ENCODE measurements at places on chromosomes 6 and 20.

DNA sequence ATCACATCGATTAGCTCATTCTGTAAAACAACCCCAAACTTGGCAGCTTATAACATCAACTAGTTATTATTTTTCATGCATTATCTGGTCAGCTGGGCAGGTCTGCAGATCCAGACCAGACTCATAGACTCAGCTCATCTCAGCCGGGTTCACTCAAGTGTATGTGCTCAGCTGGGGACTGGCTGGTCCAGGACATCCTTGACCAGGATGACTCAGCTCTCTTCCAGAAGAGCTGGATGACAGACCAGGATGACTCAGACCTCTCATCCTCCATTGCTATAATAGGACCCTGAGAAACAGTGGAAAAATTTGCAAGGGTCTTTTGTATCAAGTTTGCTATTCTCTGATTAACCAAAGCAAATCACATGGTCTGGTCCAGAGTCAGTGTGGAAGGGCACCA is 312.5 kb upstream of the PLCB4 start:
- no peak for DNase-seq

GRCh38 chr6:136887953-136888352 is 34.1 kb upstream of the SLC35D3 start:
- no peak for DNase-seq

DNA sequence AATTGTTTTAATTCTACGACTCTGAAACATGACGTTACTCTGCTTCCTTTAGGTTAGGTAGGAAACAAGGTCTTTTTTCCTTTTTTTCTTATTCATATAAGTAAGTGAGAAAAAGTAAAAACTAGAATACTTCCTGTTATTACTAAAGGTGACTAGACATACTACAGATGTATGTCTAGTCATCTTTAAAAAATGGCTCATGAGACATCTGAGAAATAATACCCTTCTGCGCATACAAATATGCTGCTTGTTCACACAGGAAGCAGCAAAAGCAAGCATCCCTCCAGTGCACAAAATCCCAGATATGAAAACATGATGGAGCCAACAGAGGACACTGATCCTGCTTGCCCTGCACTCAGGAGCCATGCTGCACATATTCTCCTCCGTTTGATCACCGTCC is 699.1 kb downstream of the EPM2A start:
- no peak for DNase-seq

DNA sequence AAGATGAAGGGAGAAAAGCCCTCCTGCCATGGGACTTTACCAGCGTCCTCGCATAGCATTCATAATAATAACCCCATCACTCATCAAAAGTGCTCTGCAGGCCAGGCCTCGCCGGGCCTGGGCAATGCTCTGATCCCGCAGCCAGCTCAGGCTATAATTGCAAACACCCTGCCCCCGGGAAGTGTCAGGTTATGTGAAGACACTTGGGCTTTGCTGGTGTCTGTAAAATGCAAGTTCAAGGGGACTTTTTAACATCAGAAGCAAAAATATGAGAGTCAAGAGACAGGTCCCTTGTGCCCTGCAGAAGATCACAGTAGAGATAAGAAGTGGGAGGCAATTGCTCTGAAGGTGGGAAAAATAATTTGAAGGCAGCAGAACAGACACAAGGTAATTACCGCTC is 381.0 kb downstream of the MAFB start:
- no peak for DNase-seq

- no peak for DNase-seq
Measured at GRCh38 chr6:147033267-147033666, 170.9 kb upstream of the STXBP5 start.

DNA sequence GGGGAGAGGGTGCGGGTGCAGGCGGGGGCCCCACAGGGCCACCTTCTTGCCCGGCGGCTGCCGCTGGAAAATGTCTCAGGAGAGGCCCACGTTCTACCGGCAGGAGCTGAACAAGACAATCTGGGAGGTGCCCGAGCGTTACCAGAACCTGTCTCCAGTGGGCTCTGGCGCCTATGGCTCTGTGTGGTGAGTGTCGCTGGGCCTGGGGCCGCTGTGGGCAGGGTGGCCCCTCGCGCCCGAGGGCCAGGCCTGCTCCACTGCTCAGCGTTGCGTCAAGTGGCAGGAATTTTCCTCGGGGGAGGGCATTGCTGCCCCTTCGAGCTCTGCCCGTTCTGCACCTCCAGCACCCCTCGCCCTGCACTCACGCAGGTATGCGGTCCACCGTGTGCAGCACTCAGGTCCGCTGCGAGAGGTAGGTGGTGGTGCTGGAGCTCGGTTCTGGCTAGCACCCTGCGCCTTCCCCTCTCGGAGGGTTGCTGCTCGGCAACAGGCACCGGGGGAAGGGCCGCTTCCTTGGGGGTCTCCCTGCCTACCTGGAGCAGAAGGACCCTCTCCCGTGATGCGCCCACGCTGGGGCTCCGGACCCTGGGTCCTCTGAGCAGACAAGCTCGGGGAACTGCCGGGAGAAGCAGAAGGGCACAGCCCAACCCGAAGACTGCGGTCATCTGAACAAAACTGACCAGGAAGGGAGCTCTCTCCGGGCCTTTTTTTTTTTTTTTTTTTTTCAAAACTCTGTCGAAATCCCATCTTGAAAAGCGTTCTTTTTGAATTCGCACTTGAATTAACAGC is 674 bp downstream of the MAPK14 start:
- DNase-seq = peak; percentile 46

- DNase-seq = no peak
Measured at GRCh38 chr6:19297880-19298279, 539.3 kb upstream of the ID4 start.

DNA sequence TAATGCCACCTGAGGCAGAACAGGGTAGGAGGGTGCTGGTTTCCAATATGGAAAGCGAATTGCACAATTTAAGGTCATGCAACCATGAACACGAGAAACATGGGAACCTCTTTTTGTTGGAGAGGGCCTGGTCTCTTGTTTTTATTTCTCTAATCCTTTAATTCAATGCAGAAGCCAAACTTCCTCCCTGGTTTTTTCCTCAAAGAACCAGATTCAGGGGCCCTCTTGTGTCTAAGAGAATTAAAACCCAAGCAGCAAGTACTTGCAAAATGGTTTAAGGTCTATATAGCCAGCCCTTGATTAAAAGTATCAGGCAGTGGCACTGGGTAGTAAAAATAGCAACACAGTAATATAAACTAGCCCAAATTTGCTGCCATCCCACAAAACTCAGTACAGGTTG is 19.5 kb downstream of the GSTA4 start:
- DNase-seq = no peak

DNA sequence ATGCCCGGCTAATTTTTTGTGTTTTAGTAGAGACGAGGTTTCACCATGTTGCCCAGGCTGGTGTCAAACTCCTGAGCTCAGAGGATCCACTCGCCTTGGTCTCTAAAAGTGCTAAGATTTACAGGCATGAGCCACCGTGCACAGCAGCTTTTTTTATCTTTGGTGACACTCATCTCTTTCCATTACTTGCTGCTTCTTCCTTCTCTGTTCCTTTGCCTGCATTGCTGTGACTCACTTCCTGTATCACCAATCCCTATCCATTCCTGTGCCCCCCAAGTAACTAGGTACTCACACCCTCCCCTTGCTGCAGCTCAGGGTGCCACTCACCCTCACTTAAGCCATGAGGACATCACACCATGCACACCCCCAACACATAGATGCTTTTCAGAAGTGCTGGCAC is 24.6 kb downstream of the KHDC1L start:
- no peak for DNase-seq

DNA sequence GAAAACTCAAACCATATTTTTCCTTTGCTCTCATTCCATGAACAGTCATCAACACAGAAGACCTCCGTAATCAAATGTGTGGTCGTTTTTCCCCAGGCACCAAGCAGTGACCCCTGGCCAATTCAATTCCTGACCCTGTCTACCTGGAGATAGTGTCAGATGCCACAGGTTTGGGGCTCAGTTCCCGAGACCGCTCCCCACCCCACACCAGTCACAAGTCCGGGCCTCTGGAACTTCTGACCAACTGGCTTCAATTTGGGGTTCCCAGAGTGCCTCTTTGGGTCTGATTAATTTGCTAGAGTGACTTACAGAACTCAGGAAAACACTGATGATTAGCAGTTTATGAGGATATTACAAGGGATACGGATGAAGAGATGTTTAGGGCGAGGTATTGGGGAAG is 6.0 kb downstream of the IGF2R start:
- DNase-seq = no peak

DNA sequence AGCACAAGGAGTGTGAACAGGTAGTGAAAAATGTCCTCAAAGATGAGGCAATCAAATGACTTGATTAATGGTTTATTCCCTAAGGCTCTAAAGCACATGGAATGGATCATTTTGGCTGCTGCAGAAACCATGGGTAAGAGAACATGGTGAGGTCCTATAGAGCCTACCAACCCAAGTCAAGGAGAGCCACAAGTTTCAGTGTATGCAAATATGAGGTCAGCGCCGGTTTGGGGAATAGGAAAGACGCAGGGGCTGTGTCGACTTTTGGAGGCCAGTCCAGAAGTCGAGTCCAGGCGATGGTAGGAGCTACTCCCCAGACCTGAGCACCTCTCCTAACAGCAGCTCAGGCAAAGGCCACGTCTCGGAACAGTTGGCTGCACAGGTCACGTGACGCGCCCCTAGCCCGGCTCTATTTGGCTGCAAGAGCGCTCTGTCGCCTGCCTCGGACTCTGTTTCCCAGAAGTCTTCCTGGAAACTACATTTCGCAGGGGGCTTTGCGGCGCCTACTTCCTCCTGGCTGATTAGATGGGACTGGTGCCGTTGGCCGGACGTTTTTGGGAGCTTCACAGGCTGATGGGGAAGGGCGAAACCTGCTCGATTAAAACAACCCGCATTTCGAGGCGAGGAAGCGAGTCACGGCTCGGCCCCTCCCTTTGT is 74.4 kb upstream of the CHD6 start:
- peak; percentile 78 for DNase-seq

Measured in stimulated activated CD4-positive, alpha-beta T cell treated with anti-CD3 and anti-CD28 coated beads, Interleukin-4, amount 100 ng/mL, for 1 hour (primary cell).